ENCODE measurements at places on chromosomes 5 and 9.

DNA sequence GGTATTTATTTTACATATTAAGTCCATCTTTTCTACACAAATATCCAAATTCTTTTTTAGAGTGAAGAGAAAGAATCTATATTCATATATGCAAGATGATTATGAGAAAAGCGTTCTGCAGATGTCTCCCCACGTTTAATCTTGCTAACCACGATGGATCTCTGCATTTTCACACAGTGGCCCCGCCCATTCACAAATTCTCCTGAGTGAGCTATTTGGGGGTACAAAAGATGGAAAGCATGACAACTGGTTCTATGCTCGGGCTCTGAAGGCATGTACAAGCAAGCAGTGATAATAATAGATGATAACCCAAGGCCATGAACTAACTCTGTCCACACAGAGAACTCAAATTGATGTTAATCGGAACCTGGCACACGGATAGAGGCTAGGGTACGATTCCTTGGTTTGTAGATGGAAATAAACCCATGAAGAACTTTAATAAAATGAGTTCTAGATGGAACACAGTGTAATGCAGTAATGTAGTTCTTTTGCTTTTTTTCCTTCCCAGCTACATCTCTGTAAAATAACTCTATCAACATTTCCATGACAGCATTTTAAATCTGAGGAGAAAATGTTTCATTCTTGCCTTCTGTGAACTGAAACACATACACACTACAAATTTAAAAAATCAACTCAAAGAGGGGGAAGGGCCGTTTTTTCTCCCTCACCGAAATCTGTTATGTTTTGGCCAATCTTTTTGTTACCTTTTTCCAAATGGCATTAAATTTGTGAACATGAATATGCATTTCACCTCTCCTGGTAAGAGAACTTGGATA, 851.7 kb upstream of the DMAC1 start:
- no peak for DNase-seq

DNA sequence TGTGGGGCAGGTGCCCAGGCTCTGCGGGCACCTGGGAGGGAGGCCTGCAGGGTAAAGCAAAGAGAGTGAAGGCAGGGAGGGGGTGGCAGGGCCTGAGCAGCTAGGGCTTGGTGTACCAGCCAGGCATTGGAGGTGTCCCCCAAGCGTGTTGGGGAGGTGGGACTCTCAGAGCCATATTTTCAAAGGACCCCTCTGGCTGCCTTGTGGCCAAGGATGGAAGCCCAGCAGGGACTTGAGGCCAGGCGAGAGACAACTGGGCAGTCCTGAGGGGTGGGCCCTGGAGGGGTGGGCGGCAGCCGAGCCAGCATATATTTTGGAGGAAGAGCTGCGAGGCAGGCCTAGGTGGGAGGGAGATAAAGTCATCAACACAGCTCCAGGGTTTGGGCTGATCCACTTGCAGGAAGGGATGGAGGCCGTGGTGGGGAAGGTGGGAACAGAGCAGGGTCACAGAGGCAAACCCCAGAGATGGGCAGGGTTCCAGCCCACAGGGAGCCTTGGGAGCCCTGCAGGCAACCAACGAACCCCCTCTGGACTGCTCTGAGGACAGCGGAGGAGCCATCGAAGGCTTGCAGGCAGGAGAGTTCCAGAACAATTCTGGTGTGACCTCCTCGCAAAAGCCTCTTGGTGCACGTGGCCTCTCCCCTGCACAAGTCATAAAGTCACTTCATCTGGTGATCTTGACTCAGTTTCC, 35.7 kb downstream of the DUSP1 start:
- no peak for DNase-seq

DNA sequence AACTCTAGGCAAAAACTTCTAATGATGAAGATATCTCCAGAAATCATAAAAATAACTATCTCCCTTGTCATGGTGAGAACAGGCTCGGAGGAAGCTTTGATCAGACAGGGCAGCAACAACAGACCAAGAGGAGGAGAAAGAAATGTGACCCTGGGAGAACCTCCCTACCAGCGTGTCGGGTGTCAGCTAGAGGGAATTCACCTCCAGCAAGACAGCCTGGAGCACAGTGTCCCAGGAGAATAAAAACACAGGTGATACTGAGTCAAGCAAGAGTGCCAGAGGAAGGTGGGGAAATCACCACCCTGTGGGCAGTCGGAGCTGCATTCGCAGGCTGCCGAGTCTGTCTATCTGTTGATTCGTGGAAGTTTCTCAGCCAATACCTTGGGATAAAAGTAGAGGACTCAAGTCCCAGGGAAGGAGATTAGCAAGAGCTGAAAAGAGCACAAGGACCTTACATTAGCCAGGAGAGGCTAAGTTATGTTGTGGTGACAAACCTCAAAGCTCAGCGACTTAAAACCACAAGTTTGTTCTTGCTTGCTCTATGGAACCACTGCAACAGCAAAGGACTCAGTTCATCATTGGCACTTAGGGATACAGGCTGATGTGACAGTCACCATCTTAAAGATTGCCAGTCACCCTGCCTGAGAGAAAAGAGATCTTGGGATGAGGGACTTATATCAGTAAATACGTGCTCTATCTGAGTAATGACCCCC, 598.3 kb downstream of the CCDC171 start:
- DNase-seq: no peak

DNA sequence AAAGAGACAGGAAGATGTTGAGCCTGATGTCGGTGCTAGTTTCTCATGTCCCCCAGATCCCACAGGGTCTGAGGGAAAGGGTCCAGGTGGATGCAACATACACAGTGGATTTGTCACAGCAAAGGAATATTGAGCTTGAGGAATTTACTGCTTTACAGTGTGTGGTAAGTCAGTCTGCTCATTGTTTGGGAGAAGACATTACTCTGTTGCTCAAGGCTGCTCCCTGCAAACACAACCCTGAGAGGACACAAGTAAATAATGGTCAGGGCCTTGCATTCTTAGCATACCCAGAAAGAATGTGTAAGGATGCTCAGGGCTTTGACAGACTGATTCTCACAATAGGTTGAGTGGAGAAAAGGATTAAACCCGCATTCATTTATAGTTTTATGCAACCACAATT, 7.3 kb upstream of the MAN2A1 start:
- DNase-seq: no peak

DNA sequence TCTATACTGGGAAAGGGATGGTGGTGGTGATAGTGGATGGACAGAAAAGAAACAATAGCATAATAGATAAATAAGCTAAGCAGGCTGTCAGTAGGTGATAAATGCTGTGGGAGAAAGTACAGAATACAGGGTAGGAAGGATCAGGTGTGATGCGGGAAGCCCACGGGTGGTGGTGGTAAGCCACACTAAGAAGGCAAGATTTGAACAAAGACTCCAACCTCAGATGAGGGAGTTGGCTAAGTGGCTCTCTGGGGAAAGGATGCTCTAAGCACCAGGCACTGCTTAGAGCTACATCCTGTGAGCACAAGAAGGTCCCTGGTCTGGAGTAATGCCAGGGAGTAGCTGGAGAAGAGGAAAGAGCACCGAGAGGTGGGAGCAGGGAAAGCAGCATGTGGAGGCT, 151.6 kb upstream of the KLF9 start:
- no peak for DNase-seq

DNA sequence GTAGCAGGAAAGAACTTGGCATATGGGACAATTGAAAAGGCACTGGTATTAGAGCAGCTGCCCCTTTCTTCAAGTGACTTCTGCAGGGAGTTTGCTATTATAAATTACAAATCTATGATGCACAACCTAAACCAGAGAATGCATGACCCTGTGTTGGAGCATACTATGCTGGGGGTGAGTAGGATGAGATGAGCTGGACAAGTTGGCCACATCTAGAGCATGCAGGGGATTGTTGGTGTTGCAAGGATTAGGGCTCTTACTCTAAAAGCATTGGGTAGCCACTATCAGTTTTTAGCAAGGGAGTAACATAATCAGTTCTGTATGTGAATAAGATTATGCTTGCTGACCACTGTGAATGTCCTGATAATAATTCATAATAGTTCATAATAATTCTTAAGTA, 186.7 kb downstream of the KIAA0825 start:
- DNase-seq: no peak

DNA sequence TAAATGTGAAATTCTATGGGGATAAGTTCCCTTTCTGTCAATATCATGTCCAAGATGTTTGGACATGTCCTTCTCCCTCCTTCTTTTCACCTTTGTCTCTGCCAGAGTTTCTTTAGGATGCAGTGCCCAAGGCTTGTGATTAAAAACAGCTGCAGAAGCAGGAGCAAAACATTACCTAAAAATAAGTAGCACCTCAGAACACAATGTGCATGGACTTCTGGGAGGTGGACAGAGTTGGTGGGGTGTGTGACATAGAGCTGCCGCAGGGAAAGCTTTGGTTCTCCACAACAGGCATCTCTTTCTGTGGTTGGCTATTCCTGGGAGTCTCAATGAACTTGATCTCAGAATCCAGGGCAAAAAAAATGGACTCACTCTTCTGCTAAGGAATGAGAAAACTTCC, 97.0 kb downstream of the SEC61B start:
- no peak for DNase-seq

DNA sequence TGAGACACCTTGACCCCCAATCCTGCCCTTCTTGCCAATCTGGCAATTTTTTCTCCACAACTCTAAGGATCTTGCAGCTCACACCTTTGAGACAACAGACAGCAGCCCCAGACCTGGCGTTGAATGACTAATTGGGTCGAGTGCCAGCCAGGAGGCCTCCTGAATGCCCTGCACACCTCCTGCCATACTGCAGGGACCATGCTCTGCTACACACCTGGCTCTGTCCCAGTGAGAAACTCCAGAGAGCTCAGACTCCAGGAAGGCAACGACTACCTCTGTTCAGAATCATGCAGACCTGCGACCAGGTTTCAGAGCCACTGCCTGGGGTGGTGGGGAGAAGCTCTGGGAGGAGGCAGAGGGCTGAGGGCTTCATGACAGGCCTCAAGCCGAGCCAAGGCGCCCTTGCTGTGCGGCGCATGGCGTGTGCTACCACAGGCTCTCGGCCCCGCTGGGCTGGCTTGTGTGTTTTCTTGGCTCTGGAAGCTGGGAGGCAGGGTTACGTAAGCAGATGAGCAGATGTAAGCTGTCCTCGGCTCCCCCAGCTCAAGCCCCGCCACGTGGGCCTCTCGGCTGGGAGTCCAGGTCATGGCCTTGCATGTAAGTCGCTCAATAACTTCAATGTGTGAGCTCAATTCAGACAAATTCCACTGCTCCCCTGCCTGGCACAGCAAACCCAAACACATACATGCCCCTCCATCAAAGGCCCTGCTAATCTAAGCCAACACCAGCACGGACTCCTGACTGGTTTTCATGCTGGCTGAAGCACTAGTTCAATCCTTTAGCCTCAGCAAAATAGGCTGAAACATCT, 27.5 kb downstream of the B4GALT1 start:
- no peak for DNase-seq

- no peak for DNase-seq
Observed at GRCh38 chr9:70571258-70571657, 156.8 kb upstream of the KLF9 start.

- no peak for DNase-seq
Observed at GRCh38 chr5:17448877-17449276, 49.2 kb upstream of the TAF11L2 start.

GRCh38 chr5:93395971-93396379, 185.0 kb downstream of the NR2F1-AS1 start:
- DNase-seq: peak; percentile 10

- no peak for DNase-seq
Observed at GRCh38 chr5:133323494-133324457, 272.0 kb downstream of the HSPA4 start.

DNA sequence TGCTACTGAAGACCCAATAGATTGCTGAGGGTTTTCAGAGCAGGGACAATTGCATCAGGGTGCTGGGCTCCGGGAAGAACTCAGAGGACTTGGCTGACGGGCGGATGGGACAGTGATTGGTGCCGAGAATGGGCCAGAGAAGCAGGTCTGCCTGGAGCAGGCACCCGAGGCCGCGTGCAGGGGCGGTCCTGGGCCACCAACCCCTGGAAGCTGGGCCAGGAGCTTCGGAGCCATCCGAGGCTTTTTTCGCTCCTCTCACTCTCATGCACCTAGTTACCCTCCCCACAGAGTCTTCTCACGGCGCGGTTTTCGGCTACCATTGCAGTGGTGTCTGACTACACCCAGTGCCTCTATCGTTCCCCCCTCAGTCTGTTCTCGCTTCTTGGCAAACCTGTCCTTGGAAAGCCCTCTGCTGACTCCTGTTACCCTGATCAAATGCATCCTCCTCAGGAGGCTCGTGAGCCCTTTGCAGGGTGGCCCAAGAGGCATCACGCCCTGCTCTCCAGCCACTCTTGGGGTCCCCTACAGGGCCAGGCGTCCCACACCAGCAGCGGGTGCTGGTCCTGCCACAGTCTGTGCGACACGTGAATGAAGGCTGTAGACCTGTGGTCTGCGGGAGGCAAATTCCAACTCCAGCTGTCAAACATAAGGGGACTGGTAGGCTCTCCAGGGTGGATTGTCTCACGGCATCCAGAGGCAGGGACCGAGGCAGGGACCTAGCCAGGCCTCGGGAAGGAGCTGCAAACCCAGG, 1.2 kb upstream of the CLPTM1L start:
- no peak for DNase-seq

DNA sequence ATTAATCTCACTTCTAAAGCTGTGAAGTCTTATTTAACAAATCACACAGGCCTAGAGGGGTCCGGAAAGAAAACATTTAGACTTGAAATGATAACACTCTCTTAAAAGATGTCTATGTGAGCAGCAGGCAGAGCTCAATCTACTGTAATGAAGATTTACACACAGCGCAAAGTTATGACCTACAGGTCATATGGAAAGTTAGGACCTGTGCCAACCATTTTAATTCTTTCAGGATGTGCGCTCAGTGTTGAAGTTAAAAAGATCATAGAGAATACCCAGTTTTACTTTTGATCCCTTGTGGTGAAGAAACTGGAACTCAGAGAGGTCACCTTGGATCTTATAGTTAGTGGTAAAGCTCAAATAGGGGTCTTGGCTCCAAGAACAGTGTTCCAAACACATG, 3.1 kb upstream of the CREBRF start:
- DNase-seq: no peak

GRCh38 chr9:4849369-4849768, 56.6 kb downstream of the RCL1 start:
- DNase-seq: no peak

DNA sequence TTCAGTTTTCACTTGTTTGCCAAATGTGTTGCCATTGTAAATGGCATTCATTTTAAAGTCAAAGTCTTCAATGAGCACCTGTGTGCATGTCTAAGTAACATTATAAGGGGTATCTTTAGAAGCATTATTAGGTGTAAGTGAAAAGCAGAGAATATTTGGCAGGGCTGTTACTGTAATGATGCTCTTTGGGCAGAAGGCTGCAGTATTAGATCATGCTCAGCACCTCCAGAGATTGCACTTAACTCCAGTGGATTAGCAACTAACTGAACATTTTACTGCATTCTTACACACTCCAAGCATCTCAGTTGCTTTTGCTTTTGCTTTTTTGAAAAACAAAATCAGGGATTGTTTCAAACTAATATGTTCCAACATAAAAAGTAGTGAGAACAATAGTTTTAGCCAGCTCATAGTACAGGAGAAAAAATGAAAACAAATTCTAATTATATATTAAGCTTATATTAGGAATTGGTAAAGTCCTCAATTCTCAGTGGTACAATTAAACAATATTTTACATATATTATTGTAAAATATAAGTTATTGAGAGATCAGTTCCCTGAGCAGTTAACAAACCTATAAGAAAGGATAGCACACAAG, 1740.9 kb upstream of the CDH9 start:
- no peak for DNase-seq

All from AML-193 (cell line).